Panc1 (cell line): ENCODE measurements at places on chromosomes 3 and 15. TPM values are rescaled to one million over a fixed set of nuclear protein-coding genes. Genes with fewer than 3 reads are reported as not detected.

DNA sequence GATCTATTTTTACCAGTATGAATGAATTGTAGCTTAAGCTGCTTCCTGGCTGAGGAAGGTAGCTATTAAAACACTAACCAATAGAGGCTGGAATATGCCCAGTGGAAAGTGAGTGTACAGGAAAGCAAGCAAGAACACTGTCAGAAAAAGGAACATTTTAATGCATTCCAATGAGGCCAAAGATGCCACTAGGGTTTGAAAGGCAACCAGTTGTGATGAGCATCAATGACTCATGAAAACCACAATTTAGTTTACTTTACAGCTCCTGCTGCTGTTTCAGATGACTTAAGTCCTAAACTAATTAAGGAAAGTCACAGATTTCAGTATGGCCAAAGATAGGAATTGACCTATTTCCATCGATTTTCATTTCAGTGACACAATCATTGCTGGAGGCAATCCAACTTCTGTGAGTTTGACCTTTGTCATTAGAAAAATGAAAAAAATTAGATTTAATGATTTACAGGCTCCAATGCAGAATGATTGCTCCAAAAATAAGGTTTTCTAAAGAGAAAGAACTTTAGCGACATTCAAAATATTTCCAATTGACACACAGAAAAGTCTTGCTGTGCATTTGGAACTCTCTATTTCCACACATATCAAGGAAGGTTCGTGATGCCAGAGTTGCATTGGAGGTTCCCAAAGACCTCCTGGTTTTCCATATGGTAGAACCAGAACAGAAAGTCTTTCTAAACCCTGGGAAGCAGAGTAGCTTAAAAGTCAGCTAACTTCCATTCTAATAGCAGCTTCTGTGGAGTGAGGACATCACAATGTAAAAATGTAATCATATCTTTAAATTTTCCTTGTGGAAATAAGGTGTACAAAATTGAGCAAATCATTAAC is 103.0 kb downstream of the SUCNR1 start:
- H3K4me3 ChIP-seq = no peak overlapping the region
- DNase-seq = peak; percentile 95
- H3K4me1 ChIP-seq = no peaks in the 10 kb centered on the region; the same call in 1 of the 2 replicates
- H3K27me3 ChIP-seq = no peaks in the 10 kb centered on the region
- H3K36me3 ChIP-seq = no peaks in the 10 kb centered on the region
- H3K27ac ChIP-seq = peak overlapping the region; percentile 7; the same call in 1 of the 2 replicates

The SAMD7 gene
- total RNA-seq = not detected

- no peaks in the 10 kb centered on the region for H3K36me3 ChIP-seq
- DNase-seq = no peak
- no peaks in the 10 kb centered on the region for H3K4me1 ChIP-seq
- no peaks in the 10 kb centered on the region for H3K27me3 ChIP-seq
- H3K4me3 ChIP-seq = no peak overlapping the region
Observed at GRCh38 chr3:47250309-47251060, 32.1 kb downstream of the KIF9 start.

GRCh38 chr3:10398341-10398740 is 77.4 kb upstream of the SEC13 start:
- no peak overlapping the region for H3K4me3 ChIP-seq
- no peak for DNase-seq
- H3K4me1 ChIP-seq = no peaks in the 10 kb centered on the region
- H3K27ac ChIP-seq = no peak overlapping the region

The CLRN1 gene
- total RNA-seq = not detected

DNA sequence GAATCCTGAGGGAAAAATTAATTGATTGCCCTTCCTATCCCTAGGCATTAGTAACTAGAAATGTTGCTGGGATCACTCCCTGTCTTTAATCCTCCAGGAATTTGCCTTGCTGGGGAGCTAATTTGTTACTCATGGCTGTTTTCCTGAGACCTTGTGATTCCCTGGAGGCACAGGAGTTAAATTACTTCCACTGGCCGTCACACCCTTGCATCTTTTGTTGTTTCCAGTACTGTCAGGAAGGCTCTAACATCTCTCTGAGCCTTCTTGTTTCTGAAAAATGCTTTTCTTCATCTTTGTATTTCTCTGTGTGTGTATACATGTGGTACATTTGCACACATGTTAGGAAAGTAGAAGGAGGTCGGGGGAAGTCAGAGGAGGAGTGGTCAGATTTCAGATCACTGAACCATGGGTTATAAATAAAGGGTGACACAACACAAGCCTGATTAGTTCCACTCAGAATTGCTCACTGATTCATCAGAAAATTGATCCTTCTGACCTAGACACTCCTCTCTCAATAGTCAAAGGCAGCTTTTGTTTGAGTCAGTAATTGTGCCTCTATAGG is 23.5 kb upstream of the LRRFIP2 start:
- no peaks in the 10 kb centered on the region for H3K4me1 ChIP-seq
- H3K27ac ChIP-seq = no peak overlapping the region
- no peak for DNase-seq
- no peak overlapping the region for H3K4me3 ChIP-seq
- no peaks in the 10 kb centered on the region for H3K36me3 ChIP-seq
- H3K27me3 ChIP-seq = no peaks in the 10 kb centered on the region

The PIK3CB gene
- 73.9 TPM for total RNA-seq

- no peaks in the 10 kb centered on the region for H3K4me1 ChIP-seq
- H3K36me3 ChIP-seq = no peaks in the 10 kb centered on the region
- no peak for DNase-seq
Observed at GRCh38 chr3:193330555-193331204, 47.9 kb downstream of the ATP13A5 start.

GRCh38 chr3:71724584-71725270 is 475 bp downstream of the EIF4E3 start:
- DNase-seq = no peak
- H3K27me3 ChIP-seq = peaks cover 18% of the 10 kb centered on the region
- no peaks in the 10 kb centered on the region for H3K4me1 ChIP-seq
- H3K27ac ChIP-seq = no peak overlapping the region
- H3K4me3 ChIP-seq = peak overlapping the region; percentile 39
- no peaks in the 10 kb centered on the region for H3K36me3 ChIP-seq

The HRH1 gene
- total RNA-seq = 4.6 TPM

DNA sequence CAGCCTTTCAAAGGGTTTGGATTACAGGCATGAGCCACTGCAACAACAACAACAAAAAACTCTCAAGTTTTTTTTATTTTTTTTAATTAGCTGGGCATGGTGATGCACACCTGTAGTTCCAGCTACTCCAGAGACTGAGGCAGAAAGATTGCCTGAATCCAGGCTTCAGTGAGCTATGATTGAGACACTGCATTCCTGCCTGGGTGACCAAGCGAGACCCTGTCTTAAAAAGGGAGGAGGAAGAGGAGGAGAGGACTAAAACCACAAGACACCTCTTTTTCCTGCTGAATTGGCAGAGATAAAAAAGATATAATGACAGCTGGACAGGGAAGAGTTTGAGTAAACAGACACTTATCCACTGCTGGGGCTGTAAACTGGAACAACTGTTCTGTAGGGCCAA is 22.7 kb upstream of the CHRNB4 start:
- no peaks in the 10 kb centered on the region for H3K4me1 ChIP-seq
- H3K36me3 ChIP-seq = no peaks in the 10 kb centered on the region
- H3K4me3 ChIP-seq = no peak overlapping the region
- H3K27me3 ChIP-seq = no peaks in the 10 kb centered on the region
- H3K27ac ChIP-seq = no peak overlapping the region

DNA sequence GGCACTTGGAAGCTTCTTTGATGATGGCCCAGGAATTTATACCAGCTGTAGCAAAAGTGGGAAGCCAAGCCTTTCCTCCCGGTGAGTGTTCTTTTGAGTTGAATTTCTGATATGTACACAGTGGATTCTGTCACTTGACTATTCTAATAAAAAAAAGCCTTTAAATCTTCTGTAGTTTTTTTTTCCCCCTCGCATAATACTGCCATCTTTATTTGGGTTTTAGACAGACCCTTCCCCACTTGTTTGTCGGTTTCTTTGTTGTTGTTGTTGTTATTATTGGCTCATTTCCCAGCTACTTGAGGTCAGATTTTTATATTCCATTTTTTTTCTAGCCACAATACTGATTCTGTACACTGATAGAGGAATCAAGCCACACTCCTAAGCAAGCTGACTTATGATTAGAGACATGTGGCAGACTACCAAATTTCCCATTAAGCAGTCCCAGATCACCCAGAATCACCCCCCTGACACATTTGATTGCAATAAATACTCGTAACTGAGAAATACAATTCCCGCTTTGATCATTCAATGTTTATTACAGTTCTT is 122.4 kb upstream of the IL12A start:
- H3K4me3 ChIP-seq = no peak overlapping the region
- H3K36me3 ChIP-seq = no peaks in the 10 kb centered on the region
- DNase-seq = no peak
- H3K27me3 ChIP-seq = no peaks in the 10 kb centered on the region
- H3K27ac ChIP-seq = no peak overlapping the region

DNA sequence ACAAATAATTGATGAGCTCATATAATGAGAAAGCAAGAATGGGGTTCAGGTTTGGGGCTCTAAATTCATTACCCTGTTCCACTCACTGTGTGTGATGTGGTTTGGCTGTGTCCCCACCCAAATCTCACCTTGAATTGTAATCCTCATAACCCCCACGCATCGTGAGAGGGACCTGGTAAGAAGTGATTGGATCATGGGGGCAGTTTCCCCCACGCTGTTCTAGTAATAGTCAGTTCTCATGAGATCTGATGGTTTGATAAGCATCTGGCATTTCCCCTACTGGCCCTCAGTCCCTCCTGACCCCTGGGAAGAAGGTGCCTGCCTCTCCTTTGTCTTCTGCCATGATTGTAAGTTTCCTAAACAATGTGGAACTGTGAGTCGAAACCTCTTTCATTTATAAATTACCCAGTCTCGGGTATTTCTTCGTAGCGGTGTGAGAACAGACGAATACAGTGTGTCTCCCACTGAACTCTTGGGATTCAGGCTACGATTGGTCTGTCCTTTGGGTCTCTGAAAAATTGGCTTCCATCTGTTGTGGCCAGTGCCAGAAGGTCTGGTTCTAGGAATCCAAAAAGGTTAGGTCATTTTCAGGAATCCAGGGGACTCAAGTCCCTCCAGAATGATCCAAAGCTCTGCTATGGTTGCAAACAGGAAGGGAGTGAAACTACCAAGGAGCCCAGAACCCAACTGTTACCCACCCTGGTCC is 87.7 kb downstream of the XXYLT1 start:
- H3K27me3 ChIP-seq = no peaks in the 10 kb centered on the region
- peaks cover 18% of the 10 kb centered on the region for H3K4me1 ChIP-seq
- H3K27ac ChIP-seq = no peak overlapping the region; the same call in 1 of the 2 replicates
- DNase-seq = no peak

- H3K4me3 ChIP-seq = no peak overlapping the region
- no peaks in the 10 kb centered on the region for H3K27me3 ChIP-seq
- H3K27ac ChIP-seq = no peak overlapping the region
Observed at GRCh38 chr3:22189616-22190015, 438.6 kb upstream of the ZNF385D start.

GRCh38 chr3:5116538-5116937 is 5.6 kb upstream of the ARL8B start:
- no peaks in the 10 kb centered on the region for H3K36me3 ChIP-seq
- no peak for DNase-seq
- no peak overlapping the region for H3K4me3 ChIP-seq
- H3K4me1 ChIP-seq = no peaks in the 10 kb centered on the region; the same call in 1 of the 2 replicates
- H3K27me3 ChIP-seq = no peaks in the 10 kb centered on the region

- H3K27ac ChIP-seq = no peak overlapping the region
- peak; percentile 8 for DNase-seq
- H3K4me1 ChIP-seq = no peaks in the 10 kb centered on the region
- no peaks in the 10 kb centered on the region for H3K36me3 ChIP-seq
- H3K4me3 ChIP-seq = no peak overlapping the region
- no peaks in the 10 kb centered on the region for H3K27me3 ChIP-seq
Observed at GRCh38 chr3:8301977-8302735, 199.5 kb upstream of the LMCD1 start.

DNA sequence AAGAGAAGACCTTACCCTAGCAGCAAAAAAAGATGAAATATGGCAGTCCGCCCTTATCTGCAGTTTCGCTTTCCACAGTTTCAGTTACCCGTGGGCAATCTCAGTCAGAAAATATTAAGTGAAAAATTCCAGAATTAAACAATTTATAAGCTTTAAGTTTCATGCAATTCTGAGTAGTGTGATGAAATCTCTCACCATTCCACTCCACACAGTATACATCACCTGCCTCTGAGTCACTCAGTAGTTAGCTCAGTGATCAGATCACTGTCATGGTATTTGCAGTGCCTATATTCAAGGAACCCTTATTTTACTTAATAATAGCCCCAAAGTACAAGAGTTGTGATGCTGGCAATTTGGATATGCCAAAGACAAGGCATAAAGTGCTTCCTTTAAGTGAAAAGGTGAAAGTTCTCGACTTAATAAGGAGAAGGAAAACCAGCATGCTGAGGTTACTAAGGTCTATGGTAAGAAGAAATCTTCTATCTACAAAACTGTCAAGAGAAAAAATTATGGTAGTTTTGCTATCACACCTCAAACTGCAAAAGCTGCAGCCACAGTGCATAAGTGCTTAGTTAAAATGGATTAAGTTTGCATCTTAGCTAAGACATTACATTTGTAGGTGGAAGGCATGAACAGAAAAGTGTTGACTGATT is 48.1 kb downstream of the HSPBAP1 start:
- no peak overlapping the region for H3K4me3 ChIP-seq
- H3K4me1 ChIP-seq = no peaks in the 10 kb centered on the region
- H3K36me3 ChIP-seq = no peaks in the 10 kb centered on the region
- H3K27ac ChIP-seq = no peak overlapping the region

DNA sequence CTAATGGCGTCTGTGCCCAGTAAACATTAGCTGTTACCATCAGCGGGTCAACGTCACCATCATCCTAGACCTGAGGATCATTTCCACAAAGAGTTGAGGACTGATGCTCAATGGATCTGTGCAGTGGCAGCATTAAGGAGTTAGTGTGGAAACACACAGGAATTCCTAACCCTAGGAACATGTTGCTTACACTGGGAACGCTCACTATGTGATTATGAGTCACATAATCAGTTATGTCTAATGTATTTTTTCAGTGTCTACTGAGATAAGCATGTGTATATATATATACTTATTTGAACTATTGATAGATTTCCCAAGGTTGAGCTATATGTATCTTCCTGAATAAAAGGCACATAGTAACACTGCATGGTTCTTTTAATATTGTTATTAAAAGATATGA is 19.0 kb downstream of the ARNT2 start:
- peaks cover 25% of the 10 kb centered on the region for H3K4me1 ChIP-seq
- H3K27ac ChIP-seq = peak overlapping the region; percentile 48; the same call in 1 of the 2 replicates

The MTMR10 gene
- total RNA-seq = 19.5 TPM

- H3K4me1 ChIP-seq = peaks cover 4% of the 10 kb centered on the region; the same call in 1 of the 2 replicates
- no peak overlapping the region for H3K27ac ChIP-seq
- H3K36me3 ChIP-seq = no peaks in the 10 kb centered on the region
- DNase-seq = no peak
Observed at GRCh38 chr15:74318376-74319137, 48.9 kb downstream of the CYP11A1 start.

The GPR149 gene
- not detected for total RNA-seq

The PRR20G gene
- not detected for total RNA-seq

- no peaks in the 10 kb centered on the region for H3K27me3 ChIP-seq
- no peak overlapping the region for H3K4me3 ChIP-seq
- H3K27ac ChIP-seq = no peak overlapping the region
- no peaks in the 10 kb centered on the region for H3K36me3 ChIP-seq
- no peaks in the 10 kb centered on the region; the same call in 1 of the 2 replicates for H3K4me1 ChIP-seq
Observed at GRCh38 chr15:41989573-41990242, 17.4 kb upstream of the EHD4 start.

- H3K4me1 ChIP-seq = no peaks in the 10 kb centered on the region
- no peak overlapping the region for H3K4me3 ChIP-seq
- H3K36me3 ChIP-seq = no peaks in the 10 kb centered on the region
- DNase-seq = no peak
- H3K27me3 ChIP-seq = no peaks in the 10 kb centered on the region
Observed at GRCh38 chr3:96960661-96961330, 146.4 kb downstream of the EPHA6 start.

- H3K4me3 ChIP-seq = no peak overlapping the region
- peaks cover 35% of the 10 kb centered on the region for H3K4me1 ChIP-seq
- H3K27me3 ChIP-seq = no peaks in the 10 kb centered on the region
- H3K36me3 ChIP-seq = no peaks in the 10 kb centered on the region
- peak overlapping the region; percentile 46; the same call in 1 of the 2 replicates for H3K27ac ChIP-seq
Observed at GRCh38 chr3:159788291-159788690, 200.3 kb upstream of the IL12A start.
